ENCODE measurements at places on chromosomes 3 and 15.

DNA sequence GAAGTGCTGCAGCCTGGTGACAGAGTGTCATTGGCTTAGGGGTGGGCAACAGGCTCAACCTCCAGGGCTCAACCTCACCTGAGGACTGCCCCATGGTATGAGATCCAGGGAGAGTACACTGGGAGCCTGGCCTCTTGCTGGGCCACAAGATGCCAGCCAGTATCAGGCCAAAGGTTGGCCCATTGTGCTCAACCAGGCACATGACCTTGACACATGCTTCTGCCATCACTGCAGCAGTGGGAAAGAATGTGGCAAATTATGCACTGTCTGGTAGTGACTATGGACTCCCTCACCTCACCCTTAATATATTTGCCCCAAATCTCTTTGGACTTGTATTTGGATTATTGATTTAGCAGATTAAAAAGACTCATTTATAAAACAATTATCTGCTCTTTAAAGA, 233.9 kb upstream of the GOLGA6L4 start:
- no peak for DNase-seq

DNA sequence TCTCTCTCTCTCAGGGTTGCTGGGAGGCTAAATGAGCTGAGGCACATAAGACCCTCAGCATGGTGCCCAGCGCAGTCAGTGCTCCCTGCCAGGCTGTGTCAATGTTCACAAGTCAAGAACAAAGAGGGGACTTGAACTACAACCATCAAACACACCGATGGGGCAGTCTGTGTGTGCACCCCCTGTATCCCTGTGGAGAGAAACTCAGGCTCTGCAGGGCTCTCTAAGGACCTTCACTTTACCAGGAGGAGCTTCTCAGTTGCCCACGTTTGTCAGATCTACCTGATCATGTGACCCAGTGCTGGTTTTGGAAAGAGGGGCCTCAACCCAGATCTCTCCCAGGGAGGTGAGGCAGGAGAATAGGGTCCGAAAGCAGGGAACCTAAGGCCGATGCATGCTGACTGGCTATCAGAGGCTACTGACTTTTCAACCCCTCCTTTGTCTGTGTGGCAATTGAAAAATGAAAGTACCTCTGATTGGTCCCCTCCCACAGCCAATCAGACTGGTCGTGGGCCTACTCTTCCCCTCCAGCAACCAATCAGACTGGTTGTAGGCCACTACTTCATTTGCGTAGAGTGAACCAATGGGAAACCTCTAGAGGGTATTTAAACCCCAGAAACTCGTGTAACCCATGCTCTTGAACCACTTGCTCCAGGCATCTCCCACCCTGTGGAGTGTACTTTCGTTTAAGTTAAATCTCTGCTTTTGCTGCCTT, 34.0 kb downstream of the RHCG start:
- peak; percentile 66 for DNase-seq

DNA sequence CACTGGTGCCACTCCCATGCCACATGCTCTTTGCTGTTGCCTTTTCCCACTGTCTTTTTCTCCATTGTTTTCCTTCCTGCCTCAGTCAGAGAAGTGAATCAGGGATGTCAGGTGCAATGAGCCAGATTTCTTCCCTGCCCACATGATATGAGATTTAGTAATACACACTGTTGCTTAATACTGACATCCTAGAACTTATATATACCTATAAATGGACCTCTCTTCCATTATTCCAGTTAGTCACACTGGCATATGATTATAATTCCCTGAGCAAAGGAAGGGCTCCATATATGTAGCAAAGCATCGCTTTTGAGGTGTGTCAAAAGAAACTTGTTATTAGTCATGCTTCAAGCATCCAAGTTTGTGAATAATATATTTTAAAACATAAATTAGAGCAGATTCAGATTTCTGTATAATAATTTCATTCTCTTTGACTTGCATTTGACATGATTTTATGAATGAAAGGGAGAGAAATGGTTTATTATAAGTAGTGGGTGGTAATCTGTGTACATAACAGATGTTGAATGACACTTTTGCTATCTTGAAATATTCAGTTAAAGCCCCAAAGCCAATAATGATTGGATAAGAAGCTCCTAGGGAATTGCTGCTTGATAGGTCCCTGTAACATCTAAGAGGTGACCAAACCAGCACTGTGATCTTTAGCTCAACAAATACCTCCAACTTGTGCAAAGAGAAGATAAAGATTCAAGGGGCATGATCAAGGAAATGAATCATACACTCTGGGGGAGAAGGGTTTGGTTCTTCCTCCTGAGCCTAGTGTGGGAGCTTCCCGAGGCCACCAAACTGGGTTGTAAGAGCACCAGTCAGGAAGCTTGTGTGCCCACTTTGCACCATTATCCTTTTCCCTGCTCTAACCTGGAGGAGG, 48.6 kb downstream of the CHST2 start:
- no peak for DNase-seq

DNA sequence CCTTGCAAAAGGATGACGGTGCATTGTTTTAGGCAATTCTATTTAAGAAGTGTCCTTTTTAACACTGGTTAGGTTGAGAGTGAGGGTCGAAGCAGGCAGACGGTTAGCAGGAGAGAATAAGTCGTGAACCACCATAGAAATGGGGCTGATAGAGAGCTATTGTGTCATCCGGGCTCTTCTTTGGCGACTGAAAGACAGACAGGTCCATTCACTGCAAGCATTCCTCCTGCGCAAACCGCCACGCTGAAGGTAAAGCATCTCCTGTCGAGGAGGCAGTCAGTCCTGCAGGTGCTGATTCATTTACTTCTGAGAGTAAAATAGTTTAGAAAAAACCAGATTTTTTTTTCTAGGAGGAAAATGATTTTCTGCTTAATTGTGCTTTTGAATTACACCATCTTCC, 1002.8 kb upstream of the NR2F2 start:
- DNase-seq, result no peak

DNA sequence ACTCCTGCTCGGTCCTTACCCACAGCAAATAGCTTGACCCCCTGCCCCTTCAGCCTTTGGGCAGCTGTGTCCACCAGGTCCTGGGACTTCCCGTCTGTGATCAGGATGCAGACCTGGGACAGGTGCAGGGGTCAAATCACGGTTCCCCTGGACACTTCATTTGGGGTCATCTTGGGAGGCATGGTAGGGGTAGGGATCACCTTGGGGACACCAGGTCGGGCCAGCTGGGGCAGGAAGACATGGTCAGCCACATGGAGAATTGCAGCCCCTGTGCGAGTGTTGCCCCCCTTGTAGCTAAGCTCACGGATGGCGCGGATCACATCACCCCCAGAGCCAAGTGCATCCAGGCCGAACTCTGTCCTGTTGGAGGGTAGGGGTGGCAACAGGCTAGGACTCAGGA, 1.8 kb downstream of the COL7A1 start:
- no peak for DNase-seq

Measured in NK-92 treated with Interleukin-12 subunit alpha and Interleukin-12 subunit beta, amount 100 ng/mL, for 24 hours (cell line).